ENCODE measurements at places on chromosomes 4 and X. TPM values are rescaled to one million over a fixed set of nuclear protein-coding genes. Genes with fewer than 3 reads are reported as not detected.

GYG2 gene
- total RNA-seq = 3.7 TPM

PRSS12 gene
- 0.20 TPM for total RNA-seq

AFF2 gene
- not detected for total RNA-seq

ESX1 gene
- 0.10 TPM for total RNA-seq

POF1B gene
- 2.7 TPM for total RNA-seq

CXCL5 gene
- 35.3 TPM for total RNA-seq

DDIT4L gene
- 0.21 TPM for total RNA-seq

HERC3 gene
- total RNA-seq = 8.3 TPM

TEX11 gene
- total RNA-seq = not detected

TRIM61 gene
- not detected for total RNA-seq

ADRA2C gene
- total RNA-seq = 11.9 TPM

WDR45 gene
- 60.6 TPM for total RNA-seq

ARMCX2 gene
- total RNA-seq = 0.06 TPM

RPA4 gene
- 0.28 TPM for total RNA-seq

TCEAL6 gene
- total RNA-seq = not detected

STBD1 gene
- 12.7 TPM for total RNA-seq

MFAP3L gene
- total RNA-seq = 3.9 TPM

TSPAN6 gene
- total RNA-seq = 41.9 TPM

SPATA4 gene
- 0.12 TPM for total RNA-seq

UGT2A1 gene
- total RNA-seq = not detected

All from A549 treated with Mapracorat at 1 μM for 4 hours (cell line).